Activated CD4-positive, alpha-beta T cell treated with anti-CD3 and anti-CD28 coated beads for 36 hours (primary cell): ENCODE measurements at places on chromosomes 1 and 21. TPM values are rescaled to one million over a fixed set of nuclear protein-coding genes. Genes with fewer than 3 reads are reported as not detected.

GRCh38 chr1:66774438-66774837 is 22.2 kb downstream of the DYNLT5 start:
- H3K4me1 ChIP-seq = peaks cover 20% of the 10 kb centered on the region
- no peak overlapping the region for H3K27ac ChIP-seq
- H3K27me3 ChIP-seq = peaks cover 2% of the 10 kb centered on the region
- H3K4me3 ChIP-seq = no peak overlapping the region

DNA sequence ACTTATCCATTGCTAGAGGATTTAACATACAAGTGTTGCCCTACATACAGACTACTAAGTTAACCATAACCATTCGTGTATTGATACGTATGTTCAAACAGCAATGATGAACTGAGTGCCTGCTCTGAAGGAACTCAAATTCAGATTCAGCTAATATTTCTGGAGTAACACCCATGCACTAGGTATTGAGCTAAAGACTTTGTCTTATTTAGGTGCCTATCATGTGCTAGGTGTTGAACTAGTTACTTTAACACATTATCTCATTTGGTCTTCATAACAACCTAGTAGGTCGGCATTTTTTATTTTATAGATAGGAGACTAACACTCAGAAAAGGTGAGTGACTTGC is 160.0 kb downstream of the LTN1 start:
- H3K4me3 ChIP-seq = no peak overlapping the region
- H3K27me3 ChIP-seq = no peaks in the 10 kb centered on the region
- H3K36me3 ChIP-seq = no peaks in the 10 kb centered on the region
- H3K4me1 ChIP-seq = peaks cover 65% of the 10 kb centered on the region
- peak overlapping the region; percentile 8 for H3K27ac ChIP-seq

DNA sequence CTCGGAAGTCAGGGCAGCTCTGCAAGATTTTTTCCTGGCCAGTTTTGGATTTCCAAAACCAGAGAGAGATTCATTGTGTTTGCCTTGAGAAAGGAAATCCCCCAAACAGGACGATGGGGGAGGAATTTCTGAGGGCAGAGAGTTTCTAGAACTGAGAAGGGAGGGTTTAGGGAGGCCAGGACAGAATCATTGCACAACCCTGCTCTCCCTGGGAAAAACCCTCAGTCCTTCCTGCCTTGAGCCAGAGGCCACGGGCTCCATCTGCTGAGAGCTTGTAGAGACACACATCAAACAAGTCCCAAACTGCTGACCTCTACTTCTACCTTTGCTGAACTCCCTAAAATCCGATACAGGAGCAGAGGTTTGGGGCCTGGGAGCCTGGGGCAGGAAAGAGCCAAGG is 99.7 kb downstream of the NMNAT2 start:
- H3K27ac ChIP-seq = no peak overlapping the region
- no peaks in the 10 kb centered on the region for H3K4me1 ChIP-seq
- peaks cover 13% of the 10 kb centered on the region for H3K27me3 ChIP-seq
- H3K36me3 ChIP-seq = no peaks in the 10 kb centered on the region

- DNase-seq = no peak
- peaks cover 27% of the 10 kb centered on the region for H3K36me3 ChIP-seq
- no peak overlapping the region for H3K27ac ChIP-seq
- no peaks in the 10 kb centered on the region for H3K4me1 ChIP-seq
- no peaks in the 10 kb centered on the region for H3K27me3 ChIP-seq
- no peak overlapping the region for H3K4me3 ChIP-seq
These were observed 64.3 kb downstream of the ANKRD13C start for GRCh38 chr1:70290218-70290617.

GRCh38 chr21:41429305-41429704 is 3.3 kb downstream of the MX1 start:
- H3K27me3 ChIP-seq = no peaks in the 10 kb centered on the region
- H3K4me3 ChIP-seq = no peak overlapping the region
- H3K27ac ChIP-seq = no peak overlapping the region
- peaks cover 59% of the 10 kb centered on the region for H3K36me3 ChIP-seq

DNA sequence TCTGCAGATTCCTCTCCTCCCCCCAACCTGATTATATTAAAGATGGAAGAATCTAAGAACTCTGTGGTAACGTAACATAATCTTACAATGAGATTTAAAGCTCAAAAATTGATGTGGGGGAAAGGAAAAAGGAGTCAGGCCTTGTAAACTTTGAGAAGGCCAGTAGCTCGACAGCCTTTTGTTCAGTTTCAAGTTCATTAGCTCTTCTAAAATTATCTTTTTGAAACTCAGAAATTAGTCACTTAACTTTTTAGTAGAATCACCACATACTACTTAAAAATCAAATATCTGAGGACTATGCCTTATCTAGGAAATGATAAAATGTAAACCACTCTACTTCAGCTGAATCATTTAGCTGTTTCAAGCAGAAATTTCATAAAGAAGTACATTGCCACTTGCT is 996.2 kb downstream of the AMY1C start:
- no peak overlapping the region for H3K4me3 ChIP-seq
- no peak overlapping the region for H3K27ac ChIP-seq
- H3K27me3 ChIP-seq = no peaks in the 10 kb centered on the region
- H3K4me1 ChIP-seq = no peaks in the 10 kb centered on the region

DNA sequence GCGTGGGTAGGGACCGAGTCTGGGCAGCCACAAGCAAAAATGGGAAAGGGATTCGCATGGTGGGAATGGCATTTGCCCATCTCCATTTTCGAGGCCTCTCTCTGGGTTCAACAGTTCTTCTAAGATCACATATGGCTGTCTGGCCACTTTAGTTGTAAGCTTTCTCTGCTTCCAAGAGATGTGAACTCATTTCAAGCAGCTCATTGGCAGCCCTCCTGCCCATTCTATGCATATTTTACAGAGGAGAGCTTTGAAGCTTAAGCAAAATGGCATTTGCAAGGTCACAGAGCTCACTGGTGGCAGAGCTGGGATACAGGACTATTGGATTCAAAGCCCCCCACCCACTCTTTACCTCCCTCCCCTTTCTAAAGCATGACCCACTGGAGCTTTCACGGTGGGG is 93.7 kb downstream of the HHIPL2 start:
- no peak overlapping the region for H3K4me3 ChIP-seq
- DNase-seq = no peak
- H3K27ac ChIP-seq = no peak overlapping the region
- H3K36me3 ChIP-seq = peaks cover 3% of the 10 kb centered on the region

DNA sequence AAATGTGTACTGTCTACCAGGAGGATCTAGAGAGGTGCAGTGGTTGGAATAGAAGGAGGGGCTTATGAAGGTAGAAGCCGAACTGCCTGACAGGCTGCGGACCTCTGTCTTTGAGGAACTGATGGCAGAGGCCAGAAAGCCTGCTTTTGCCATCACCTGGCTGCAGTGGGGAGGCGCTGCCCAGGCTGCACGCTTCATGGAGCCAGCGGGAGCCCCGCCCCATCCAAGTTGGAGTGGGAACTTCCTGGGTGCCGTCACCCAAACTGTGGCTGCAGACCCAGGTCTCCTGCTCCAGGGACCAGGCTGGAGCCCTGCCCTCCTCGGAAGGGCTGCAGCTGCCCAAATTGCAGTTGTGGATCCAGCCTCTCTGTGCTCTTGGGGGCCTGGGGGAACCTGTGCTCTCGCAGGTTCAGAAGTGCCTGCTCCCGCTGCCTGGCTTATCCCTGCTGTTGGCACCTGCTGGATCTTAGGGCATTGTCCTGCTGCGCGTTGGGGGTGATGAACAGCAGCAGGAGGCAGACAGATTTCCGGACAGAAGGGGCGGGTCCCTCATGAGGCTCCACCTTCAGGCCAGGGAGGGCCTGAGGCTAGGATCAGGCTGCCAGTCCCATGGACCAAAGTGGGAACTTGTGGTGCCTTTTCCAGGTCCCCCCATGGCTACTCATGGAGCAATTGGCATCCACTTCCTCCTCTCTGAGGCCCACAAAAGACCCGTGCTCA is 118.0 kb upstream of the PLPPR4 start:
- peaks cover 3% of the 10 kb centered on the region for H3K4me1 ChIP-seq
- H3K27me3 ChIP-seq = peaks cover 5% of the 10 kb centered on the region
- H3K4me3 ChIP-seq = no peak overlapping the region
- no peaks in the 10 kb centered on the region for H3K36me3 ChIP-seq
- no peak for DNase-seq

GRCh38 chr1:34590211-34590623 is 164.6 kb upstream of the GJB5 start:
- DNase-seq = no peak
- H3K4me1 ChIP-seq = no peaks in the 10 kb centered on the region
- H3K4me3 ChIP-seq = no peak overlapping the region
- no peaks in the 10 kb centered on the region for H3K27me3 ChIP-seq

DNA sequence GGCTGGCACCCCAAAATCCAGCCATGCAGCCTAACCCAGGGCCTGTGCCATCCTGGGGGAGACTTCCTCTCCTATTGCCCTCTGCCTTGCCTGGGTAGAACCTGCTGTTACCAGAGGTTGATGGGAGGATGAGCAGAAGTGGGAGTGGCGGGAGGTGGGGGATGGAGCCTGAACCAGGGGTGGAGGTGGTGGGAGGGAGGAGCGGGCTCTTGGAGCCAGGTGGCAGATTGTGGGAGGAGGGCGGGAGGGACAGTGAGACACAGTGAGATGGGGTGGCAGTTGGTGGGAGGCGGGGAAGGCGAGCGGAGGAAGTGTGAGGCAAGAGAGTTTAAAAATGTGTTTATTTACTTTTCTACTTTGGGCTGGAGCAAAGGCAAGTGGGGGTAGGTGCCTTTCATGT is 87.3 kb downstream of the KCNJ6 start:
- H3K27me3 ChIP-seq = peaks cover 10% of the 10 kb centered on the region
- no peak for DNase-seq
- no peaks in the 10 kb centered on the region for H3K4me1 ChIP-seq

DNA sequence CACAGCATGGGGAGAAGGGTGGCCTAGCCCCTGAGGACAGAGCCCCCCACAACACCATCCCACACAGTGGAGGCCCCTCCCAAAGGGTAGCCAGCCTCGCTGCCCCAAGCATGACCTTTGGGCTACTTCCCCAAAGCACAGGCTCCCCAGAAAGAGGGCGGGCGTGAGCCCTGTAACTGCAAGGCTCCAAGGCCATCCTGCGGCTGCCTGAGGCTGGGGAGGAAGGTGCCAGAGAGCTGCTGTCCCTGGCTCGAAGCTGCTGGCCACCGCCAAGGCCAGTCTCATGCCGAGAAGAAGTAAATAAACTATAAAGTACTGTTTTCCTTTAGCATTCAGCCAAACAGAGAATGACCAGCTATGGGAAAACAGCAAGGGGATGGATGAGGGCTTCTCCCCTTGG is 27.5 kb downstream of the UBASH3A start:
- H3K27ac ChIP-seq = no peak overlapping the region
- no peak overlapping the region for H3K4me3 ChIP-seq
- H3K27me3 ChIP-seq = no peaks in the 10 kb centered on the region
- H3K36me3 ChIP-seq = peaks cover 75% of the 10 kb centered on the region
- peaks cover 40% of the 10 kb centered on the region for H3K4me1 ChIP-seq

GRCh38 chr1:19973616-19974015 is 5.8 kb downstream of the PLA2G2A start:
- H3K27ac ChIP-seq = no peak overlapping the region
- no peak overlapping the region for H3K4me3 ChIP-seq
- peaks cover 18% of the 10 kb centered on the region for H3K27me3 ChIP-seq
- no peak for DNase-seq
- no peaks in the 10 kb centered on the region for H3K4me1 ChIP-seq

DNA sequence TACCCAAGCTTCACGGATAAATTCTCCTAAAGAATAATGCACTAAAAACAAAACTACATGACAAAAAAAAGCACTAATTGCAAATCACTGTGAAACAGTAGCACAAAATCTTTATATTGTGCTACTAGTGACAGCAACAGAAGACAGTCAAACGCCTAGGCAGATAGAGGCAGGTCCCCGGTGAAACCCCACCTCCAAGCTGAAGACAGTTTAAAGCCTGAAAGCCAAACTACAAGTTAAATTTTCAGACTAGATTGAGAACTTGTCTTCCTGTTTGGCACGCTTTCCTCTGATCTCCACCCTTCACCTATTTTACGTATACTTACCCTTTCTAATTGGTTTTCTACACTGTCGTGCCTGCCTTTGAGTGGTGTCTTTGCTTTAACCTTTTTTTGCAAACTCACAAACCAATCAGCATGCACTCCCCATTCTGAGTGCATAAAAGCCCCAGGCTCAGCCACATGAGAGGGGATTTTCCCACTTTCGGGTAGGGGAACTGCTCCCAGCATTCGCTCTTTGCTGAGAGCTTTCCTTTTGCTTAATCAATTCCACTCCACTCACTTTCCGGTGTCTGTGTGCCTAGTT is 3.6 kb upstream of the BACH1 start:
- H3K4me3 ChIP-seq = no peak overlapping the region
- DNase-seq = peak; percentile 38
- peaks cover 31% of the 10 kb centered on the region for H3K4me1 ChIP-seq
- peaks cover 16% of the 10 kb centered on the region for H3K36me3 ChIP-seq
- peak overlapping the region; percentile 49 for H3K27ac ChIP-seq
- H3K27me3 ChIP-seq = no peaks in the 10 kb centered on the region

DNA sequence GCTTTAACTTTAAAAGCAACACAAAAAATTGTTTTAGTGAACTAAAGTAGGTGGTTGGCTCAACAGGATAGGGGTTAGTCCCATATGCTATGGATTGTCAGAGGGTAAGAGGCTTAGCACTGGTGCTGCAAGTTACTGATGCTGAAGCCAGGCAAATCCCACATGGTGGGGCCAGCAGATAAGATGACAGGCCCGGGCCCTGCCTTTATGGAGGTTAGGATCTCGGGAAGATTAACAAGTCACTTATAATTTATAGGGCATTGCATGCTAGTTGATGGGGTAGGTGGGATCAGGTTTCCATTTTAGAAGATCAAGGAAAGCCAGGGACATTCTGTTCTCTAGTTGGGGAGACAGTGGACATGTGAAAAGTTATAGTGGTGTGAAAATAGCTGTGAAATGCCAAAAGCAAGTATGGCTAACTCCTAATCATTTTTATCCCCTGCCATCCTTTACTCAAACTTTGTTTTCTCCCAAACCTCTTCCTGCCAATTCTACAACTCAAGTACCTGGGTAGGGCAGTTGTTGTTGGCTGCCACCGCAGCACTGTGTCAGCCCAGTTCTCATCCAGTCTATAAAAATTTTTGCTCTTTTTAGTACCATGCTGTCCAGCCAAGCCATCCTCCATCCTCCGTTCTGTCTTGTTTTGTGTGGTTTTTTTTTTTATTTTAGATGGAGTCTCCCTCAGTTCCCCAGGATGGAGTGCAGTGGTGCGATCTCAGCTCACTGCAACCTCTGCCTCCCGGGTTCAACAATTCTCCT is 10.3 kb downstream of the CHAF1B start:
- no peak overlapping the region for H3K27ac ChIP-seq
- no peak overlapping the region for H3K4me3 ChIP-seq

The TDRD5 gene
- not detected for total RNA-seq

The LCE2B gene
- not detected for total RNA-seq

The LHX8 gene
- not detected for total RNA-seq

The DCAF8 gene
- total RNA-seq = 116 TPM

The GLRX2 gene
- total RNA-seq = 29.8 TPM

The DIO1 gene
- not detected for total RNA-seq

The LRIG2 gene
- total RNA-seq = 10.2 TPM

The OR6N1 gene
- not detected for total RNA-seq

The FCRLB gene
- not detected for total RNA-seq

The FTCD gene
- total RNA-seq = 0.23 TPM

The NEGR1 gene
- not detected for total RNA-seq
